ENCODE measurements at places on chromosomes 7 and 10. TPM values are rescaled to one million over a fixed set of nuclear protein-coding genes. Genes with fewer than 3 reads are reported as not detected.

The NPY4R gene
- total RNA-seq: not detected

The CDK1 gene
- 164 TPM for total RNA-seq

The NPC1L1 gene
- not detected for total RNA-seq

The RBP3 gene
- total RNA-seq: not detected

The CALHM1 gene
- 0.18 TPM for total RNA-seq

The SFTPD gene
- not detected for total RNA-seq

The PTER gene
- total RNA-seq: 29.7 TPM

The CPVL gene
- total RNA-seq: not detected

The PRF1 gene
- 5.8 TPM for total RNA-seq

The LARP4B gene
- total RNA-seq: 143 TPM

The PCLO gene
- 3.0 TPM for total RNA-seq

The AZGP1 gene
- total RNA-seq: 0.44 TPM

The POLL gene
- 34.0 TPM for total RNA-seq

The OPN4 gene
- not detected for total RNA-seq

The PCGF6 gene
- total RNA-seq: 12.6 TPM

The HOXA6 gene
- 10.2 TPM for total RNA-seq

The ZNF727 gene
- not detected for total RNA-seq

The UCMA gene
- total RNA-seq: not detected

All from OCI-LY7 (cell line).